Hematopoietic multipotent progenitor cell treated with erythropoietin and hydrocortisone succinate and interleukin-3 and kit ligand, for 8 days (in vitro differentiated cells): ENCODE measurements at places on chromosomes 1 and 21.

GRCh38 chr1:22494144-22494543 lies 42.5 kb downstream of the ZBTB40 start:
- DNase-seq: no peak

DNA sequence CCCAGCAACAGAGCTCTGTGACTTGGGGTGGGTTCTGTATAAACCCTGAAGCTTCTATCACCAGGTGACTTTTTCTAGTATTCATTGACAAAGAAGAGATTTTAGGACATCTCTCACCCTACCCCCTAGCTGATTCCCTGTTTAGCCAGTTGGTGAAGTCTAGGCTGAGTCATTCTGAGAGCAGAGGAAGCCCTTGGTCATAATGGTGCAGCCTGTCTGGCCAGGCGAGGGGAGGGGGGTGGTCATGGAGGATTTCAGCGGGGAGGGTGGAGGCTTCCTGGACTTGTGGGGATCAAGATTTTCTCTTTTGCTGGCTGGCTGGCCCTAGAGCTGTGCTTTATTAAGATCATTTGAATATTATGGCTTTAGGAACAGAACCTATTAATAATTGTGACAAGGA lies 262.6 kb downstream of the CAMTA1 start:
- DNase-seq: no peak

- DNase-seq: no peak
Observed at GRCh38 chr1:110488161-110488560, 30.8 kb downstream of the KCNA10 start.

DNA sequence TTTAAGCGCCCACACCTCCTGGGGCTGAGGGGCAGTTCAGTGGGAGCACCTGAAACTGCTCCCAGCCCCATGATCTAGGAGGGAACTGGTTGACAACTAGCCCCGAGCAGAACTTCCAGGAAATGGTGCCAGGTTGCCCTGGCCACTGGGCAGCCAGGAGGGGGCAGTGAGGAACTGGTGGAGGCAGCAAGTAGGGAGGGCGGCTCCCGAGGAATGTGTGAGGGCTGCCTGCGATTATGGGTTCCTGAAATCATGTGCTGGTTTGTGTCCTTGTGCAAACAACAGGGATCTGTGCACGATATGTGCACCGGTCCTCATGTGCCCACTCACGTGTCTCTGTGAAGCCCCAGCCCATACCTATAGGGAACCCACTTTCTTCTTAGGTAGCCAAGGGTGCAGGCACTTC lies 9.9 kb downstream of the GPR3 start:
- DNase-seq: peak; percentile 70

GRCh38 chr1:209583408-209583807 lies at the start of gene CAMK1G:
Gene CAMK1G, plus strand, starts transcription at chr1:209583714. Its CDS starts 11,270 bp downstream, at chr1:209594984.
- no peak for DNase-seq

GRCh38 chr1:205972491-205973168 lies 29.4 kb upstream of the SLC26A9 start:
- no peak for DNase-seq

GRCh38 chr1:184509105-184509504 lies 122.3 kb downstream of the C1orf21 start:
- DNase-seq: no peak

GRCh38 chr1:1542766-1543705 lies 2.6 kb upstream of the TMEM240 start:
- no peak for DNase-seq

- DNase-seq: no peak
Observed at GRCh38 chr1:54851936-54852524, 35.0 kb downstream of the DHCR24 start.

DNA sequence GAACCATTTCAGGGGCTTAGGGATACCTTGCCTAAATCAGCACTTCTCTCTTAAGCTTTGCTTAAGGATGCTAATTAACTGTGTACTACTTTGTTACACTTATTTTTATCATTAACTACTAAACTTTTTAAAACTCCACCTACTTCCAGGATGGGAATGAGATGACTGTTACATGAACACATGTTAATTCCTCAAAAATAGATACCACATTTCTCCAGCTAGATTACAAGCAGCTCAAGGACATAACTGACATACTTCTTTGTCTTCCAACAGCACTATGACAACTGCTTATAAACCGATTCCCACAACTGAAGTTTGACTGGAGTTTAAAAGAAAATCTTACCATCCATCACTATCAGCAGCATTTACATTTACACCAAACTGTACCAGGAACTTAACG lies 53.7 kb downstream of the TP53BP2 start:
- DNase-seq: no peak

DNA sequence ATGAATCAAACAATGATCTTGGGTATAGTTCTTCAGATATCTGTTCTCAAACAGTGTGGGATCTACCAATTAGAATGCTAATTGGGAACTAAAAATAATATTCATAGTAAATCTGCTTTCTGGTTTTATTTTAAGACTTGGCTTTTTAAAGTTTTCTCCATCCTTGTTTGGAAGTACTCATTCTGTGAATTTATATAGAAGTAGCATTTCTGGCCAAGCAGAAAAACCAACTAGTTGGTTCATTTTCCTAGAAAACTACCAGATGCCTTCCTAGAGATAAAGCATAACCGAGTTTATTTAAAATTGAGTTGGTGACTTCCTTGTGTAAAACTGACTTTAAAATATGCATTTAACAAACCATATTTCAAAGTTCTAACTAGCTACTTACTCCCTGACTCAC lies 48.8 kb downstream of the DNM3 start:
- DNase-seq: peak; percentile 8

DNA sequence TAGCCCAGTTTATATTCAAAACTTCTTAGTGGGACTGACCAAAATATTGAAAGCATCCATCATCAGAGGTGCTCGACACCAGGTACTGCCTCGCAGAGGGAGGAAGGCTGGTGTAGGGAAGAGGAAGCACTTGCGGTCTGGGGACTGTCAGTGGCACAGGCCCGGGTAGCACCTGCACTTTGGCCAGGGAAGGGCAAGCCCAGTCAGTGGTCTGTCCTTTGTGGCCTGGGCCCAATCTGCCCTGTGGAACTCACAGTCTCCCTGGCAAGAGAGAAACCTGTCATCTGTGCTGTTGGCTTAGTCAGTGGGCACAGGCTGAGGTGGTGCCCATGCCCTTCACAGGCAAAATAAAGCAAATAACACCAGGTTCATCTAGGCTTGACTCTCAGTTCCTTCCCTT lies 77.4 kb downstream of the SYT6 start:
- DNase-seq: no peak

GRCh38 chr1:183733715-183734114 lies 71.2 kb upstream of the RGL1 start:
- DNase-seq: peak; percentile 12

DNA sequence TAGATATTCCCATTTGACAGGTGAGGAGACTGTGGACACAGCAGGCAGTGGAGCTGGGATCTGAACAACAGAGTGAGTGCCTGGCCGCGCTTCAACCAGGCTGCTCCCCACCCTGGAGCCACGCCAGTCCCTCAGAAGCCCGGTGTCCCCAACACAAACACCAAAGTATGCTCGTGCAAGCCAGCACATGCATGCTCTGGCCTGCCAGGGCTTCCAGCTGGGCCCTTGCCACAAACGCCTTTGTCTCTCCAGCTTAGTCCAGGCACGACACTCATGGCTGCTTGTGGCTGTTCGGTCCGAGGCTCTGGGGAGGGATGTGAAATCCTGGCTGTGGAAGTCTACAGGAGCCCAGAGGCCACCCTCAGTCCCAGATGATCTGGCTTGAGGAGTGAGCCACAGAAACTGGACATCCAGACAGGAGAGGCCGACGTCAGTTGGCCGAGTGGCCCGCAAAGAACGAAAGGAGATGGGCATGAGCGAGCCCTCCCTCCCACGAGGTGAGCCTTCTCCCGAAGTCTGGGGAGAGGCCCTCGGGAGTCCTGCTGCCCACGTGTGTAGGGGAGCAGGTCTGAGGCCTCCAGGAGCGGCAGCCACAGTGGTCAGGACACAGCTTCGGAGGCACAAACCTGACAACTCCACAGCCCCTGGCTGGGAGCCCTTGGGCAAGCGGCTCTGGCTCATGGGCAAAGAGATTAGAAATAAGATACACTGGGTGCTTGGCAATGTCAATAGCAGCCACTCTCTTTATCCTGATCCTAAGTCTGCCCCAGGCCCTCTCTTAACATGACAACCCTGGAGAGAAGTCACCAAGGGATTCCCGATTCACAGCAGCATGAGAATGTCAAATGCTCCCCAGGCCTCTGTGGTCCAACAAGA lies 117.1 kb upstream of the IFFO2 start:
- DNase-seq: no peak

DNA sequence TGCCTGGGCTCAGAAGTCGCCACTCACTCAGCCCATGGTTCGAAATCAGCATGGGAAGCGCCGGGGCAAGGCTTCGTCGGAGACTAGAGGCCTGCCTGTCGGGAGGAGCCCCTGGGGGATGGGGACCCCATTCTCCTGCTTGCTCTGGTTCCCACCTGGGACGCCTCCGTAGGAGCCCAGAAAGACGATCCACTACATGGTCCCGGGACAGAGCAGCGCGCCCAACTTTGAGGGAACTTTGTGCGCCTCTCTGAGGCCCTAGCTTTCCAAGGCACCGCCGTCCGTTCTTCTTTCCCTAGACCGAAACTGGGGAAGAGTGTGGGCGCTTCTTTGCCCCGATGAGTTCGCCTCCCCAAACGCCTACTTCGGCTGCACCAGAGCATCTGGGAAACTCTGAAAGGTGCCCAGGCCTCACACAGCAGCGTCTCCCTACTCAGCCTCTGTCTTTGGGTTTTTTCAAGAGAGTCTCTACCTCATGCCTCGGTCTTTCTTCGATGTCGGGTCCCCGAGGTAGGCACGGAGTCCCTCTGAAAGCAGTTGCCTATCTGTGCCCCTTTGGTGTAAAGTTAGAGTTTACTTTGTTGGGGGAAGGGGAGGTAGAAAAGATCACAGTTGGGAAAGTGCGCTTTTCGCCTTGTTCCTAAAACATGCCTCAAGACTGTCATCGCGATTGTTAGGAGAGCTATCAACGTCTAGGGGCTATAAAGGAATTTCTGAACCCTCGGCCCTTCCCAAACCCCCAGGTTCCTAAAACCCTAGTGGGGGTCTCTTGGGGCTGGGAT lies 14.0 kb downstream of the NR5A2 start:
- no peak for DNase-seq

GRCh38 chr1:33050221-33051076 lies 13.8 kb upstream of the AK2 start:
- no peak for DNase-seq

- DNase-seq: no peak
Observed at GRCh38 chr21:36247316-36248010, 72.5 kb upstream of the MORC3 start.

GRCh38 chr1:60041783-60042182 lies 31.8 kb downstream of the C1orf87 start:
- no peak for DNase-seq

GRCh38 chr21:45248893-45249381 lies 38.8 kb downstream of the POFUT2 start:
- no peak for DNase-seq

DNA sequence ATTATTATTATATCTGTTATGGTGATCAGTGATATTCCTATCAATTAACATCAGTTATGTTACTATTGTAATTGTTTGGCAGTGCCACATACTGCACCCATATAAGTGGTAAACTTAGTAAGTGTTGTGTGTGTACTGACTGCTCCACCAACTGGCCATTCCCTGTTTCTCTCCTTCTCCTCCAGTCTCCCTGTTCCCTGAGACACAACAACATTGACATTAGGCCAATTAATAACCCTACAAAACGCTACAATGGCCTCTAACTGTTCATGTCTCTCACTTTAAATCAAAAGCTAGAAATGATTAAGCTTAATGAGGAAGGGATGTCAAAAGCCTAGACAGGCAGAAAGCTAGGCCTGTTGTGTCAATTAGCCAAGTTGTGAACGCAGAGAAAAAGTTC lies 6.6 kb upstream of the THRAP3 start:
- peak; percentile 35 for DNase-seq

GRCh38 chr1:61951731-61952580 lies 209.7 kb downstream of the PATJ start:
- DNase-seq: no peak

DNA sequence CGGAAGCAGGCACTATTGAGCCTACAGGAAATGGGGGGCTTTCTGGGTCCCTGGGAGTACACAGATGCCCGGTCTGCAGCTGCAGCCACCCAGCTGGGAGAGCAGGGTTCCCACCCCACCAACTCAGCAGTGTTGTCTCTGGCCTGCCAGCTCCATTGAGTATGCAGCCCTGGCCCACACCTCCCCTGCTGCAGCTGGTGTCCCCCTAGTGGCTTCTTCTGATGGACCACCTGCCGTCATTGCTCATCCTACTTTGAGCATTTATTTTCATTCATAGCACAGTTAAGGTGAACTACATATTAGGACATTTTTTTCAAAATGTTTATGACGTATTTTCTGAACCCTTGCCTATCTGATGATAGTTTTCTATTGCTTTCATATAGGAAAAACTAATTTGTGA lies 189.8 kb upstream of the LYPLAL1 start:
- no peak for DNase-seq

- no peak for DNase-seq
Observed at GRCh38 chr1:54919367-54920359, 32.7 kb upstream of the DHCR24 start.
